ENCODE measurements at places on chromosomes 13 and 19.

GRCh38 chr13:52159159-52159982 is at the start of gene NEK3:
TSS of gene NEK3 (minus strand) at chr13:52159597. CDS start at chr13:52156191, 3,406 bp downstream.
- peak; percentile 57 for DNase-seq

- no peak for DNase-seq
Measured at GRCh38 chr13:41909506-41909905, 51.4 kb downstream of the VWA8 start.

GRCh38 chr13:114249077-114249476 is 14.4 kb downstream of the CDC16 start:
- no peak for DNase-seq

- no peak for DNase-seq
Measured at GRCh38 chr13:90956031-90956430, 391.5 kb upstream of the MIR17HG start.

DNA sequence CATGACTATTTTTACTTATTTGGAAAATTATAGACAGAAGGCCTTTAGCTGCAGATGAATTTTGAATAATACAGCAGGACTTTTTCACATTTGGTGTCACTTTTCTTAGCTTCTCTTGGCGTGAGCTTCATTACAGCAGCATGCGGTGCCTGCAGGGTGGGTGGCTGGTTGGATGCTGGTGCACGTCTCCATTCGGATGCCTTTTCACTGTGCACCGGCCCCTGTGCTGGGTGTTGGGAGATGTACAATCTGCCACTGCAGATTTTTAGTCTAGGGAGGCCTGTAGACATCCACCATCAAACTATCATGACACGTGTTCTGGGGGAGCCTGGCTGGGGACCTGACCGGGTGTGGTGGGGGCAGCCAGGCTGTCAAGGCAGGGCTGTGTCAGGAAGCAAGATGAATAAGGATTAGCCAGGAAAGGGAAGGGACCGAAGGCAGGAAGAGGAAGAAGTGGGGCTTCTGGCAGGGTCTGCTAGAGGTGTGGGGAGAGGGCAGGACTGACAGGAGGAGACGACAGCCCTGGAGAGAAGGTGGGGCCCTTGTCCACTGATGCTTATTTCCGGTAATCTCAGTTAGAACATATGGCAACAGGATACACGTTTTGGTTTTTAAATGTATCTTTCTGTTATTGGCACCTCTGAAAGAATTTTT is 88.8 kb downstream of the ARHGEF7 start:
- DNase-seq = no peak

DNA sequence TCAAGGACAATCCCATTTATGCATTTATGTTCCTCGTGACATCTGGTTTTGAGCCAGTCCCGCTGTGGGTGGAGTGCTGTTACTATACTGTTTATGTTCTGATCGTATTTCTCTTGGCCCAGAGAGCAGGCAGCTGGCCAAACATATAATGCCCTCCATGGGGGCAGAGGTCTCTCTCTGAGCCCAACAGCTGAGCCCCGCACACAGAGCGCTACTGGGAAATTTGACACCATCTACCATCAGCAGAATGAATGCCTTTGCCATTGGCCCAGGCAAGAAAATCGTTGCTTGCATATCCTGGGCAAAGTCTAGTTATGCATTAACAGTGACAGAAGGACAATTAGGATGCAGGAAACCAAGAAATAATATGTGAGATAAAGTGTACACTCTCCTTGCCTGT is 126.8 kb upstream of the CACNA1A start:
- no peak for DNase-seq

DNA sequence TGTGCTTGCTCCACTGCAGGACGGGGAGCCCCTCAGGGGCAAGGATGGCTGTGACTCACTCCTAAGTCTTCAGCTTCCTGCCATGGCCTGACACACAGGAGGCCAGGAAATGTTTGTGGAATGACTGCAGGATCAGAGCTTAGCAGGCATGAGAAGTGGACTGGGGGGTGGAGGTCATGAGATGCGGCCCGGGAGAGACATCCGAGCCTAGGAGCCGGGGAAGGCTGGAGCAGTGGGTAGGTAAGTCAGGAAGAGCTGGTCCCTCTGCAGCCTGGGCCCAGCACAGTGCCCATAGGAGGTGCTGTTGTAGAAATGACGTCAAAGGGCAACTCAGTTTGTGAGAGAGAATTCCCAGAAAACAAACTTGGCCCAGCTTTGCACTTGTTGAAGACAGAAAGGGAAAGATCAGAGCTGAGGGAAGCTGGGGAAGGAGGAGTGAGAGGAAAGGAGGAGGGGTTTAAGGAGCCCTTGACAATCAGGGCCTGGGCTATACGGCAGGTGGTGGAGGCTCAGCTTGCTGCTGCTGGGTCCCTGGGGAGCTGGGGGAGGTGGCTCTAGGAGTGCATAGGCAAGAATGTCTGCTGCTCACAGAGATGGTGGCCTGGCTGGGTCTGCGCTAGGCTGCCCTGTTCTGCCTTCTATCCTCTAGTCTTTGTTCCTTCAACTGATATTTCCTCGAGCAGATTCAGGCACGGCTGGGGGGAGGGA is 18.5 kb downstream of the POU2F2 start:
- no peak for DNase-seq

All from lower leg skin (tissue), 4 donors.